Stimulated activated CD4-positive, alpha-beta T cell treated with anti-CD3 and anti-CD28 coated beads, Interleukin-1b, Interleukin-23, amount 100 ng/mL, for 1 hour (primary cell): ENCODE measurements at places on chromosomes 7 and 10.

- DNase-seq = no peak
Measured at GRCh38 chr10:125121003-125121402, 39.4 kb downstream of the CTBP2 start.

- DNase-seq = no peak
Measured at GRCh38 chr10:23199768-23200511, 7.8 kb downstream of the PTF1A start.

DNA sequence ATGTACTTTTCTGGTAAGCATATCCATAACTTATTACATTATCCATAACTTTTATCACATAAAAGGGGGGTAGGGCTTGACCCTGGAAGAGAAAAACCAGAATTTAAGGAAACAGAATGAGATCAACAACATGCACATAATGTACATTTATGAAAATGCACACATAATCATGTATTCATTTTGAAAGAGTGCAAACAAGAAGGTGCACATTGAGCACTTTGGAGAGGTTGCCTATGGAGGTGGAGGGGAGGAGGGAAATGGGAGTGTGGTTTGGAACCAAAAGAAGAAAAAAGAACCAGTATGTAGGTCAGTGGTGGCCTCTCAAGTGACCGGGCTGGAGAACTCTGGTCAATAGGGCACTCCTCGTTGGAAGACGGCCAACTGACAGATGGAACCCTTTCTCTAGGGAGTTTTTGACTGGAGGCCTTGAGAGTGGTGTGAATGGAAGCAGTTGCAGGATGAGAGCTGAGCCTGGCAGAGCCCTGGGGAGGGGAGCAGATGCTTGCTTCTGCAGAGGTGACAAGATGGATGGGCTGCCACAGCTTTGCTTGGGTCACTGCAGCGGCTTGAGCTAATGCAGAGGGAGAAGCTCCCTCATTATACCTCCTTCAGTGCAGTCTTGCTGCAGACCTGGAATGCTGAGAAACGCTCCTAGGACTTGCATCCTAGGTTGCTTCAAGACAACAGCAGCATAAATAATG is 192.7 kb downstream of the SEC23IP start:
- no peak for DNase-seq

DNA sequence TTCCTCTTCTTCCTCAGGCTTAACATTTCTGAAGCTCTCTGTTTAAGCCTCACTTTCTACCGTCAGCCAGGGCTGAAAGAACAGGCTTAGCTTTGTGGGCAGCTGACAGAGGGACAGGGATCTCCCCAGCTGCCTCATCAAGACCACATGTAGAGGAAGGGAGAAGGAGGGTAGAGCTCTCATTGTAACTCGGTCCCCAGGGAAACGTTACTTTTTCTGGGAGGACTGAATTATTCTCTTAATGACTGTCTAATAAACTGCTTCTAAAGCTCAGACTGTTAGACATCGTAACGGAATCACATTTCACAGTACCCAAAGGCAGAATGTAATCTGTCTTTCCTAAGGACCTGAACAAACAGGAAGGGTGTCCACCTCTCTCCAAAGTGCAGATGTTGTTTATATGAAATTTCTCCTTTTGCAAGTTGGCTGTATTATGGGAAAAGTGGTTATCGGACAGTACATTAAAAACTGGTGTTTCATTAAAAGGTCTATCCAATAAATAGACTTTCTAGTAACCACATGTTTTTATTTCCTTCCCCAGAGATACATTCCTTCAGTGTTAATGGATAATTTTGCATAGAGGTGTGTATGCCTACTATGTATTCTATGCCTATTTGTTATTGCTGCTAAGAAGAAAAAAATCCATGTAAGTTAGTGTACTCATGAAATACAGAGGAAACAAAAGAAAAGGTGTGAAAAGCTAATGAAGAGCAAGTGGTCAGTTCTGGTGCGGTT is 144.2 kb downstream of the CTTNBP2 start:
- no peak for DNase-seq

DNA sequence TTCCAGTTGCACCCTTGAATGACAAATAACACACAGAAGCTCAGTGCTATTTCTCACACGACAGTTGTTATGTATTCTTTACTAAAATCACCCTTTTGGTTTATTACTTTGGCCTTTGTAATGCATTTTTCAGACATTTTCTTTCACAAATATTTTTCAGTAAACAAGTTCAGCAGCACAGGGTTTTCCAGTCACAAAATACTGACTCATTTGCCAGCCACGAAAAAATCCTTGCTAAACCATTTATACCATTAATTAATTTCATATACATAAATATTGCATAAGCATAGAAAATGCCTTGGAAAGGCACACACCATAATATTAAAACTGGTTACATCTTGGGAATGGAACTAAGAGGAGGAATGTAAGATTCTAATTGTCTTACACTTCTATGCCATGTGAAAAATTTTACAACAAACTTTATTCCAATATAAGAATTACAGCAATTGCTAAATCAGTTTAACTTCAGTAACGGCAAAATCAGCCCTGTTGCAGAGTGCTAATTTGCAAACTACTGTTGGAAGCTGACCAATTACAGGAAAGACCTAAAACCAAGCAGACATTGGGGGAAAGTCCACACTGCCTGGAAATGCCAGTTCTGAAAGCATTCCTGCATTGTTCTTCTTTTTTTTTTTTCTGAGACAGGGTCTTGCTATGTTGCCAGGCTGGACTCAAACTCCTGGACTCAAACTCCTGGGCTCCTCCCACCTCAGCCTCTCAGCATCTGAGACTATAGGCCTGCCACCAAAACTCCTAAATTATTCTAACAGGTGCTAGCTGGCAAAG is 31.6 kb upstream of the PBLD start:
- DNase-seq = no peak

DNA sequence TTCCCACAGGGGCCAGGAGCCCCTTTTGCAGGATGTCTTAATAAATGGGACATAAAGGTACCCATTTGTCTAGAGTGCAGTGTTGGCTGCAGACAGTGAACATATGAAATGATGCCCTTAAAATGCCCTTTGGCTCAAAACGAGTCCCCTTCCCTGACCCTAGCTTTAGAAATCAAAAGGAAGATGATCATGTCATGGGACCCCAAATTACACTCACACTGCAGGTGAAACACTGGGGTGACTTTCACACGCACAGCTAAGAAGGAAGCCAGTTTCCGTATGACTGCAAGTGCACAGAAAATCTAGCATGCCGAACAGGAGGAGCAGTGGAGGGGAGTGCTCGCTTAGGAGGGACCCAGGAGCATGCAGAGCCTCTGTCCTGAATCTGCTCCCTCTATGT is 154.5 kb upstream of the KLF14 start:
- no peak for DNase-seq

GRCh38 chr10:68897336-68897741 is 3.8 kb upstream of the DDX50 start:
- DNase-seq = no peak

- no peak for DNase-seq
Measured at GRCh38 chr10:75350791-75351190, 50.8 kb downstream of the ZNF503 start.

DNA sequence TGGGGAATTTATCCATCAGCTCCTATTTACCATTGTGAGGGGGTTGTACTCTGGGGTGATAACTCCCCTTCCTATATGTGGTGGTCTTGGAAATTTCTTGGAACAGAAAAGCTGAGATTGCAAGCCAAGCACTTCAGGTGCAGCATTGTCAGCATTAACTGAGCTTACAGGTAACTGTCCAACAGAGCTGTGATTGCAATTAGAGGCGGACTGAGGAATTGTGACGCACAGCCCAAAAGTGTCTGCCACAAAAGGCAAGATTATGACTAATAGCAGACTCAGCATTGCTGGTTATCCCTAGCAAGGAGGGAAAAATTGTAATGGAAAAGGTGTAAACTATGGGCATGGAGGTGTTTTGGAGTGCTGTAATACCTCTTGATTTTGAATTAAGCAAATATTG is 126.1 kb upstream of the AGR3 start:
- no peak for DNase-seq

DNA sequence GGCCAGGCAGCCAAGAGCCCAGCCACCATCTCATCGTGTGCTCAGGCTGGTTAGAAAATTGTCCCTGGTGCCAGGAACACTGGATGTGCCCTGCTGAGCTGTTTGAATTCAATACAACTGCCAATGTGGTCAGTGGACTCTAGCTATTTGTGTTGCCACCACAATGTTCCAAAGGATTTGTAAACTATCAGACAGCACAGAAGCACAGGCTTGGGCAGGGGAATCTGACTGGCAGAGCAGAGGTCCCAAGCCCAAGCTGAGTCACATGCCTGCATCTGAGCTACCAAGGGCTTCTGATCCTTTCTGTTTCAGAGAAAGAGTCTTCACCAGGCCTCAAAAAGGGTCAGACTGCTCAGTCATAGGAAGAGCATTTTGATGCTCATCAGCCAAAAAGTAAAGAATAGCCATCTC is 232.1 kb upstream of the SEMA3C start:
- DNase-seq = no peak

DNA sequence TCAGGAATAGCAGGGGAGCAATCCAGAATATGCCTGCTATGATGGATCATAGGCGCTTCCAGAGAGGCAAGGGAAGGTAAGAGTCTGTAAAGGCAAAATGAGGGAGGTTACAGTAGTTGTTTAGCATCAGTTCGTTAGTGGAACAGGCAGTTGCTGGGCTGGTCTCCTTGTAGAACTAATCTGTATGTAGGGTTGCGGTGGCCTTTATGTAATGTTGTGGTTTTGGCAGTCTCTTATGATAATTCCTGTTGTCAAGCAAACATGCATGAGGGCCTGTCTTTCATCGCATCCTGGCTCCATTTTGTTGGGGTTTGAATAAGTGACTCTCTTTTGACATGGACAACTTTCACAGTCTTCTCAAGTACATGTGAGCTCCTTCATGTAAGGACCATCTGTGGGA is 427.8 kb upstream of the LRGUK start:
- no peak for DNase-seq

DNA sequence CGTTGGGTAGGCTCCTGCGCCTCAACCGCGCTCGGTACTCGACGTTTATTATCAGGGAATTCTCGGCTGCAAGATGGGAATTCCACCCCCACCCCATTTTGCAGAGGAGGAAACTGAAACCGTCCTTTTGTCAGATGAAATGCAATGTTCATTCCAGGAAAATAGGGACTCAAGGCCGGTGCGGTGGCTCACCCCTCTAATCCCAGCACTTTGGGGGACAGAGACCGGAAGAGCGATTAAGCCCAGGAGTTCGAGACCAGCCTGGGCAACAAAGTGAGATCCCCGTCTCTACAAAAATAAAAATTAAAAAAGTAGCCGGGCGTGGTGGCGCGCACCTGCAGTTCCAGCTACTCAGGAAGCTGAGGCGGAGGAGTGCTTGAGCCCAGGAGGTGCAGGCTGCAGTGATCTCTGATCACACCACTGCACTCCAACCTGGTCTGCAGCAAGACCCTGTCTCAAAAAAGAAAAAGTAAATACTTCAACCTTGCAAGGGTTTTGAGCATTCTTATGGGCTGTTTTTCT is 720 bp upstream of the RFC2 start:
- DNase-seq = no peak

DNA sequence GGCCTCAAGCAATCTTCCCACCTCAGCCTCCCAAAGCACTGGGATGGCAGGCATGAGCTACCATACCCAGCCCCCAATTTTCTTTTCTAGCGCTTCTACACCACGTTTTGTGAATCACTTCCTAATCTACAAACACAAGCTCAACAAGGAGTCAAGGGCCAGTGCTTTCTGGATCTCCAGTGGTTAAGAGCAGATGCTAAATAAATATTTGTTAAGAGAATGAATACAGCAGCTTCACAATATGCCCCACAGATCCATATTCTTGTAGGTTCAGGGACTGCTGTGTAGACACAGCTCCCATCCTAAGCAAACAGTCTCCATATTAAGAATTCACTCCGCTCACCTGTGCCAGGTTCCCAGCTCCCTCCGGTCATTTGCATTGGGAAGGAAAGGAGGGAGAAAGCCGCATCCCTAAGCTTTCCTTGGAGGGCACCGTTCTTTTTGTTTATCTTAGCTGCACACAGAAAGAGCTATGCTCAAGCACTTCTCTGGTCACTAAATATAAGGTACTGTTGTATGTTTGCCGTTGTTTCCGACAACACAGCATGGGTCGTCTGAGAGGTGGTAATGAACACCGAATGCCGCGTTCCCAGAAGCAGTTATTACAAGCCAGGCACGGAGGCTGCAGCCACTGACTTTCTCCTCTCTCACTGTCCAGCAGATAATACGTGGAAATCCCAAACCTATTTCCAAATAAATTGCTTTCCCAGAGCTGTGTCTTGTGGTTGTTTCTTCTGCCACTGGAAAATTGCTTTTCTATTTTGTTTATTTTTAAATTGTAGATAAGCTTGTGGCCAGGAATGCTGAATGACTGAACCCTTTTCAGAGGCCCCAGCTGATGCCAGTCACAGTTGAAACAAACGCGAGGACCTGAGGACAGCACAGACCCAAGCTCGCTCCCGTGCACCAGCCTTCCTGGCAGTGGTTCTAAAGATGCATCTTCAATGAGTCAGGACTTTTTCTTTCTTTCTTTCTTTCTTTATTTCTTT is 217.1 kb downstream of the PRPF18 start:
- no peak for DNase-seq

GRCh38 chr7:99126921-99127553 is 16.9 kb downstream of the SMURF1 start:
- no peak for DNase-seq

DNA sequence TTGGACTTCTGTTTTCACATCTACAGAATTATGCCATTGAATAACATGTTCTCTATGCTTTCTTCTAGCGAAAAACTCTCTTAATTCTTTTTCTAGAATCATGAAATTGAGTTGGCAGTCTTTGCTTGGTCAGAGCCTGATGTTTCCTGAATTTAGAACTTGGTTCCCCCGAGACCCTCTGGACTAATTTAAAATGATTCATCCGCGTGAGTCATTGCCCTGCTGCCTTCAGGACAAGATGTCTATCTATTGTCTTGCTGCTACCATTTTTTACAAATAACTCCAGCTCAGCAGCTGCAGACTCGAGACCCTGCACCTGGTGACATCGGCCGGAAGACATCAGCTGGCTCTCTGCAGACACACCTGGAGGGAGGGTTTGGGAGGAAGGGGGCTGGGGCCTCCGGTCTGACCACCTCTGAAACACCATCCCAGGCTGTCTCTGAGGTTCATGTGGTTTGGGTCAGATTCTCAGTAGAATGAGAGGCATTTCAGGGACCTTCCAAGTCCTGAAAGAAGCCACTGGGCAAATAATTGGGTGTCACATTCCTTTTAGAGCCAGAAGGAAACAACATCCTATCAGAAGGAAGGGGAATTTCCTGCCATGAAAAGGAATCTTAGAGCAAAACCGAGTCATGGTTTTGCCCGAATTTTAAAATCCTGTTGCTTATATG is 20.9 kb upstream of the KLF6 start:
- DNase-seq = no peak

GRCh38 chr7:70389531-70390151 is 742.3 kb upstream of the GALNT17 start:
- DNase-seq = no peak

GRCh38 chr7:5634107-5634950 is 147.1 kb downstream of the RNF216 start:
- no peak for DNase-seq

GRCh38 chr7:157306846-157307838 is 29.7 kb upstream of the DNAJB6 start:
- no peak for DNase-seq

DNA sequence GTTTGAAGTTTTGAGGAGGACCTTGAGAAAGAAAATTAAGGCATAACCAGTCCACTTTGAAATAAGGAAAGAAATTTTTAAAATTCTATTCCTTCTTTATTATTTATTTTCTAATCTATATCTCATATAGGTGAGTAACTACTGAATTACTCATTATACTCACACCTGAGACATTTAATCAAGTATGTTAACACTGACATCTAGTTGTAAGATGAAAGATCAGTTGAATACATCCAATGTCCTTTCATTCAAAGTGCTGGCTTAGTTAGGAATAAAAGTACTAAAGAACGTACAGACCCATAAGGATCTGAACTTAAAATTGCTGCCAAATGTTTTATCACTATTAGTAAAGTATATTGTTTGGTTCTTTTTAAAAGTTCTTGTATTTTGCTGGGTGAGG is 23.5 kb downstream of the TRDMT1 start:
- DNase-seq = no peak
